Activated CD4-positive, alpha-beta T cell treated with anti-CD3 and anti-CD28 coated beads for 1 hour (primary cell): ENCODE measurements at places on chromosomes 1 and 21.

DNA sequence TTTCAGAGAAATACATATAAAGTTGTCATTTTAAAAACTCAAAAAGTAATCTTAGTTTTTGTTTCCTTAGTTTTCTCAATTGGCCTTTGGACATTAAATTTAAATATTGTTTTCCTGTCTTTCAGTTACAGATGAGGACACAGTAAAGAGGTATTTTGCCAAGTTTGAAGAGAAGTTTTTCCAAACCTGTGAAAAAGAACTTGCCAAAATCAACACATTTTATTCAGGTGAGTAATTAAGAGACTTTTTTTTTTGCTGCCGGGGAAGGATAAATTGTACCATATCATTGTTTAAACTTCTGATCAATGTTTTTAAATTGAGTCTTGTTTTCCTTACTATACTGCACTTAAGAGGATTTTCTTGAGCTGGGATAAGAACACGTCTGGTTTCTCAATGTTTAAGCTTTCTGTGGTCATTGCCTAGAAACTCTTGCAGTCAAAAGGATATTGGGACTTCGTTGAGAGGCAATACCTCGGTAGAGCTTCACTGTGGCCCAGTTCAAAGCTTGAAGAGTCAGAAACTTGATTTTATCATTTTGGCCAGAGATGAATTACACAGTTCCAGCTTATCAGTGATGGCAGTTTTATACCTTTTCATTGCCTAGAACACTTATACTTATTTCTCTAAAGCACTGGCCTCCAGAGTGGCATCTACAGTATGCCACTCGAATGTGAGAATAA lies 124.9 kb upstream of the KIAA1614 start:
- no peak for DNase-seq

DNA sequence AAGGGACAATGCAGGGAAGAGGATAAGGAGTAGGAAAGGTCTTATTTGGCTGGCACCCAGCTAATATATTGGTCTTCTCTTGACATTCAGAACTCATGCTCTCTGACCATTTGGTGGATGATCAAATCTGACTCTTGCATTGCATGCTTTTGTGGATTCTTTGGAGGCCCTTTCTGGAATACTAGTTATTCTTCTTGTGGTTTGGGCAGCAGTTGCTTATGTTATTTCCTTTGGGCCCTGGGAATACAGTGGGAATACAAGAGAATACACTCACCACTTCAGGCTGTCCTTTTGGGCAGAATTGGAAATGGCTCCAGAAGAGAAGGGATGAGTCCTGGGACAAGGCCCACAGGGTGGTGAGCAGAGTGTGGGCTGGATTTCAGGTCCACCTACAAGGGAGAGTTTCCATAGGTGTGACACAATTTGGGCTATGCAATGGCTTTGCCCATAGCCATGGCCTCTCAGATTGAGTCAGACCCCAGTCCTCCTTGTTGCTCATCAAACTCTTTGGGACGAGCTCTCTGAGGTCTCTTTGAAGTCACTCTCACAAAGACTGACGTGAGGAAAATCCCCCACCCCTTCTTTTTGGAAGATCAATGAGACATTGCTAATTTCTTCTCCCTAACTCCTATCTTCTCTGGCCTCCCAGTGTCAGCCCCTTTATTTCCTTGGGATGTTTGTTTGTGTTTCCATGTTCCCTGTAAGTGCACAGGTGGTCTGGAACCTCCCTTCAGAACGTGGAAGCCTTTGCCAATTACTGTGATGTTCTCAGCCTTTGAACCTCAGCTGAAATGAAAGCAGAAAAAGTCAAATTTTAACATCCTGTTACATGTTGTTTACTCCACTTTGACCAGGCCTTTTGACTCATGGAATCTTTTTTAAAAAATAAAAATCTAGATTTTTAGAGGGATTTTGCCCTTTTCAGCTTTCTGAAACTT lies 19.4 kb downstream of the HSD11B1 start:
- DNase-seq: no peak

DNA sequence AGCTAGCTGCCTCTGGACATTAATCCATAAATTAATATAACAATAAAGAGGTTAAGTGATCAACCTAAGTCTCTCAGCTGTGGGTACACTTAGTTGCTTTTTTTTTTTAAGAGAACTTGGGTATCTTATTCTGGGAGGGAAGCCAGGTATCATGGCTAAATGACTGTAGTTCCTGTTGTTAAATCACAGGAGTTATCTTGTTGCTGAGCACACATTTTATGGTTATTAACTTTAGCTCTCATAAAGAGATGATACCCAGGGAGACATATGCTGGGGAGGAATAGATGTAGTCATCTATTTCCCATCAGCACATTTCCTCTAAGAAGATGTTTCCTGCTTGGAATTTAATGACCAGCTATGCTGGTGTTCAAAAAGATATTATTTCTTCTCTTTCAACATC lies 227.8 kb downstream of the PTGER3 start:
- DNase-seq: no peak

- no peak for DNase-seq
Observed at GRCh38 chr1:157442065-157442464, 110.2 kb downstream of the FCRL5 start.

DNA sequence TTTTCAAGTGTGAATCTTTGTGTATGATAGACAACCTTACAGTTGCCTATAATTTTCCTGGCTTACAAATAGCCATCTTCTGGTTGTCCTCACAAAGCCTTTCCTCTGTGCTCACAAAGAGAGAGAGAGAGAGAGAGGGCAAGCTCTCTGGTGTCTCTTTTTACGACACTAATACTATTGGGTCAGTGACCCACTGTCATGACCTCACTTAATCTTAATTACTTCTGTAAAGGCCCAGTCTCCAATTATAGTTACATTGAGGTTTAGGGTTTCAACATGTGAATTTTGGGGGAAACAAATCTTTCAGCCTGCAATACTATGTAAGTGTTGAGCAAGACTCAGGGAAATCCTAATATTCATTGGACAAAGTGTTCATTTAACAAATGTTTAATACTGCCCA lies 167.4 kb upstream of the COL11A1 start:
- DNase-seq: no peak

GRCh38 chr1:58883888-58884482 lies 100.1 kb upstream of the JUN start:
- no peak for DNase-seq

GRCh38 chr1:103948526-103948925 lies 198.8 kb downstream of the AMY1C start:
- DNase-seq: no peak

GRCh38 chr1:200732438-200732837 lies 6.3 kb upstream of the CAMSAP2 start:
- DNase-seq: no peak

DNA sequence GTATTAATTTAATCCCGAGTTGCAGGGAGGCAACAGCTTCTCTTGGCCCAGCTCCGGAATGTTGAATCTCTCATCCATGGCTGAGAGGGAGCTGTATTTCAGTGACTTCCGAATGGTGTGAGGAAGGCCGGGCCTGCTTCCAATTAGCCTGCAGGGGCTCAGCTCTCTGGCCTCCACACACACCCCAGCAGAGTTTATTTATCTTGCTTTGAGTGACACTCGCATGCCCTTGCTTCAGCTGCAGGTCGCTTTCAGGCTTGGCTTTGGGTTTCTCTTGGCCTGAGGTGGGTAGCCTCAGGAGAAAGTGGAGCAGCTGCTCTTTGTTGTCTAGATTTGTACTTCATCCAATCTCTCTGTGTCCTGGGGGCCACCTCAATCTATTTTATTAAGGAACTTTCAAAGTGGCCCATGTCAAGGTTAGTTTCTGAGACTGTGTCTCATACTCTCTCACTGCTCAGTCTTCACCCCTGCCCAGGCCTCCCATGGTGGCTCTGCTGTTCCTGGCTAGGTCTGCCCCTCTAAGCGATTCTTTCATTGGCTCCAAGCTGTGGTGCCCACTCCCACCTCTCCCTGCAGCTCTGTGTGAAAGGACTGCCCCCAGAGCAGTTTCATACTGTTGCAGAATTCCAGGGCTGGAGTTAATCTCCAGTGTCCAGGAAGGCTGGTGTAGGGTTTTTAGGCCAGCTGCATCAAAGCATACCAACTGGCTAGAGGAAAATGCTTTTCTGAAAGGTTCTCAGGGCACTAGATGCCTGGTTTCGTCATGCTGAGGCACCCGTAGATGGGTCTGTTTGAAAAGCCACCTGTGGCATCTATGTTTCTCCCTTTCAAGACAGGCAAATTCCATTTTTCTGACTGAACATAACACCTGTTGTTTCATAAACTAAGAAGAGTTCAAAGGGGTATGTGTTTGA lies 153.5 kb downstream of the PLXNA2 start:
- DNase-seq: no peak

DNA sequence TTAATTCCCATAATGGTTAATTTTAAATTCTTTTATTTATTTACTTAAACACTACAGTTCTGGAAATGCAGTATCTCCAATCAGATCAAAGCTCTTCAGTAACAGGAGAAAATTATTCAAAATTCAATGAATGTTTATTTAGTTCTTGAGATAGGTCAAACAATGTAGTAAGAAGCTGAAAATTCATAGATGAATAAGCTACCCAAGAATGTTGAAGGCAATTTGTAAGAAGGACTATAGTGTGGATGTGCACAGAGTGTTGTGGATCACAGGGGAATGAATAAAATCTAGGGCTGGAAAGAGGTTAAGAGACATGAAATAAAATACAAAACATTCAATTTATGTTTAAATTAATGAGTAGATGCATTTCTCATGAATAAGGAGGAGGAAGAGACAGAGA lies 72.0 kb downstream of the OLFM3 start:
- DNase-seq: no peak

DNA sequence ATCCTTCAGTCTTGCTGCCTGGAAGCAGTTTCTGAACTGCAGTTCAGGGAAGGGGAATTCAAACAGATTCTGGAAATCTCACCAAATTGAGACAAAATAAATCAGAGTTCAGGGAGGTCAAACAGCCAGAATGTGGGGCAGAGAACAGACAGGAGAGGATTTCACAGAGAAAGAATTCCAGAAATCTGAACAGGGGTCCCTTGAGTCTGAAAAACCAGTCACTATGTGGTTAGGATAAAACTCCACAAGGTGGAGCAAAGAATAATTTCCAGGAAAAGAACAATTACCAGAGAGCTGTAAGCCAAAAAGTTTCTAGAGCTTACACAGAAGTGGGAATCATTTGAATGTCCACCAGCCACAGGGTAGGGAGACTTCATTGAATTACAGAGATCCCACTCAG lies 84.7 kb downstream of the URB2 start:
- no peak for DNase-seq

GRCh38 chr21:25885405-25885804 lies 150.6 kb downstream of the GABPA start:
- DNase-seq: no peak

- DNase-seq: no peak
Observed at GRCh38 chr21:31351438-31351837, 7.4 kb upstream of the TIAM1 start.

DNA sequence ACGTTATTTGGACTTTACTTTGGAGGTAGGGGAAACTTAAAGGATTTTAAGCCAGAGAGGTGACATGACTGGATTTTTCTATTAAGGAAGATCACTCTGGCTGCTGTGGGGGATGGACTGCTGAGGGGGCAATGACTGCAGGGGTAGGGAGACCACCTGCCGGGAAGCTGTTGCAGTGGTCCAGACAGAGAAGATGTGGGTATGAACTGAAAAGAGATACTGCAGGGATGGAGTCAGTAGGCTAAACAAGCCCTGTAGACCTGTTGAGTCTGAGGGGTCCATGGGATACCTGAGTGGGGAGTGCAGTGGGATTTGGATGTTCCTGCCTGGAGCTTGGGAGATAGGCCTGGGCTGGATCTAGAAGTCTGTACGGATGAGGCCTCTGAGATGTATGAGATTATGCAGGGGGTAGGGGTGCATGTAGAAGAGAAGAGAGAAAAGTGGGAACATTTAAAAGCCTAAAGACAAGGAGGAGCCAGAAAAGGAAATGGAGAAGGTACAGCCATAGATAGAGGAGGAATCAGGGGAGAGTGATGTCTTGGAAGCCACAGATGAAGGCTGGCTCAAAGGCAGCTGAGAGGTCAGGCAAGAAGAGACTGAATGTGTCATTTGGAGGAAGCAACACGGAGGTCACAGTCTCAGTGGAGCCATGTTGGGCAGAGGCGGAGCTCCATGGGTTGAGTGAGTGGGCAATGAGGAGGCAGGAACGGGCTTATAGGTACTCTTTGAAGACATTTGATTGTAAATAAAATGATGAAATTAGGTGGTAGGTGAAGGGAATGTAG lies 25.9 kb upstream of the KCNA2 start:
- no peak for DNase-seq

- DNase-seq: no peak
Observed at GRCh38 chr1:150176593-150176992, 26.9 kb downstream of the PLEKHO1 start.

GRCh38 chr1:183159960-183160359 lies 26.1 kb upstream of the LAMC2 start:
- DNase-seq: no peak

DNA sequence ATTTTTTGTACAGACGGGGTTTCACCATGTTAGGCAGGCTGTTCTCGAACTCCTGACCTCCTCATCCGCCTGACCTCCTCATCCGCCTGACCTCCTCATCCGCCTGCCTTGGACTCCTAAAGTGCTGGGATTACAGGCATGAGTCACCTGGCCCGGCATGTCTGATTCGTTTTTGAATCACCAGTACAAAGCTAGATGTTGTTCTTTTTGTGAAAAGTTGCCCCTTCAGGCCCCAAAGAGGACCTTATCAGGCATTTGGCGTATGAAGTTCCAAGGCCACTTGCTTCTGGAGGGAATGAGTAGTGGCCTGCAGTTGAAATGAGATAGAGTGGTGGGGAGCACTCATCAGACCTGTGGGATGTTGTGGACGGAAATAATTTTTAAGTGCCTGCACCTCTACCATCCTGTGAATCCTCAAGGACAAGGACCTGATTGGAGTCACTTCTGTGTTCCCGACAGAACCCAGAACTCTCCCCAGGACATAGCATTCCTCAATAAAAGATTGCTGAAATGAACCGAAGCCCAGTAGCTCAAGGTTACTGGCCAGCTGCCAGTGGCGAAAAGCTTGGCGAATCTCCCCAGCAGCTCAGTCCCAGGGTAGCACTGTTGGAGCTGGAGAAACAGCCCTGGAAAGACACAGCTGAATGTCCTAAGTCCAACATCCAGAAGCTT lies 50.1 kb downstream of the NDUFS5 start:
- no peak for DNase-seq

GRCh38 chr1:49171941-49172593 lies 395.4 kb upstream of the BEND5 start:
- no peak for DNase-seq

DNA sequence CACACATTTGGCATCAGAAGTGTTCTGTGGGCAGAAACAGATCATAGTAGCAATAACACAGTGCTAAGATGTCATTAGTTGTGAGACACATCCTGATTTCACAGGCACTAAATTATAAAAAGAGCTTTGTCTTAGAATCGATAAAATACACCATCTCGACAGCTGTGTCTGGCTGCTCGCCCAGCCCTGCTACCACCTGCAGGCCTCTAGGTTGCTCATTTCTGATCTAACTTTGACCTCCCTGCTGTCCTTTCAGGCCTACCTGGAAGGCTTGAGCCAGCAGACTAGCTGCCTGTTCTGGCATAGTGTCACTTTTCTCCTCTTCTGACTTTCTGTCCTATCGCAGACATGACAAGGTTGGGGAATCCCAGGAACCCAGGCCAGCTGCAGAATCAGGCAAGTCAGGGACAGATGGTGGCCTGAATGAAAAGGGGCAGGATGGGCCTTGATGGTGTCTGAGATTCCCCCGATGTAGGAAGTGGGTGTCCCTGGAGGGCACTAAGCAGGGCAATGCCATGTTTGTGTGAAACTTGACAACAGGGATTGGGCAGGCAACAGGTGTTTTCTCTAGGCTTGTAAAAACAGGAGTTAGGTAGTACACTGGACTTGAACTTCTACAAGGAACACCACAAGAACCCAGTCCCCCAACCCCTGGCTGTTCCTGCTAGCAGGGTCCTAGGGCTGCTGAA lies 66.6 kb upstream of the RHOU start:
- no peak for DNase-seq

GRCh38 chr1:168360151-168361021 lies 79.7 kb downstream of the TBX19 start:
- no peak for DNase-seq
